ENCODE measurements at places on chromosomes 5 and 9. TPM values are rescaled to one million over a fixed set of nuclear protein-coding genes. Genes with fewer than 3 reads are reported as not detected.
A peak's percentile ranks its signal among the peaks of the same experiment; 100 is the strongest.

GNA14 gene
- 10.6 TPM for total RNA-seq

GRCh38 chr5:66415208-66415607, 181.0 kb upstream of the MAST4 start:
- no peak overlapping the region for H3K4me3 ChIP-seq
- no peaks in the 10 kb centered on the region for H3K4me1 ChIP-seq
- H3K27me3 ChIP-seq = no peaks in the 10 kb centered on the region
- no peak overlapping the region for H3K27ac ChIP-seq
- H3K36me3 ChIP-seq = peaks cover 3% of the 10 kb centered on the region

- H3K27ac ChIP-seq = no peak overlapping the region
- H3K4me3 ChIP-seq = no peak overlapping the region
- H3K27me3 ChIP-seq = peaks cover 8% of the 10 kb centered on the region
- peaks cover 8% of the 10 kb centered on the region for H3K4me1 ChIP-seq
- DNase-seq = no peak
Observed at GRCh38 chr9:138096519-138096845, 218.9 kb downstream of the CACNA1B start.

GRCh38 chr9:13674926-13675637, 395.6 kb upstream of the MPDZ start:
- H3K27ac ChIP-seq = no peak overlapping the region
- no peaks in the 10 kb centered on the region for H3K36me3 ChIP-seq
- H3K27me3 ChIP-seq = peaks cover 5% of the 10 kb centered on the region
- no peak overlapping the region for H3K4me3 ChIP-seq

- H3K27ac ChIP-seq = no peak overlapping the region
- no peaks in the 10 kb centered on the region for H3K4me1 ChIP-seq
- H3K4me3 ChIP-seq = no peak overlapping the region
- no peak for DNase-seq
- H3K27me3 ChIP-seq = peaks cover 1% of the 10 kb centered on the region
Observed at GRCh38 chr9:37382161-37382981, 40.1 kb upstream of the GRHPR start.

GRCh38 chr9:131433302-131433854, 39.5 kb downstream of the PRRC2B start:
- H3K27ac ChIP-seq = peak overlapping the region; percentile 36
- peaks cover 22% of the 10 kb centered on the region for H3K4me1 ChIP-seq
- peaks cover 41% of the 10 kb centered on the region for H3K36me3 ChIP-seq

PITX1 gene
- 0.87 TPM for total RNA-seq

MLANA gene
- total RNA-seq = not detected

MARCOL gene
- total RNA-seq = not detected

SPATA31D4 gene
- total RNA-seq = not detected

CCL27 gene
- not detected for total RNA-seq

- no peak for DNase-seq
- no peak overlapping the region for H3K27ac ChIP-seq
- no peaks in the 10 kb centered on the region for H3K4me1 ChIP-seq
Observed at GRCh38 chr5:106171708-106172107, 1499.0 kb downstream of the EFNA5 start.
